Hematopoietic multipotent progenitor cell treated with erythropoietin and hydrocortisone succinate and interleukin-3 and kit ligand, for 17 days (in vitro differentiated cells): ENCODE measurements at places on chromosomes 12 and 14.

DNA sequence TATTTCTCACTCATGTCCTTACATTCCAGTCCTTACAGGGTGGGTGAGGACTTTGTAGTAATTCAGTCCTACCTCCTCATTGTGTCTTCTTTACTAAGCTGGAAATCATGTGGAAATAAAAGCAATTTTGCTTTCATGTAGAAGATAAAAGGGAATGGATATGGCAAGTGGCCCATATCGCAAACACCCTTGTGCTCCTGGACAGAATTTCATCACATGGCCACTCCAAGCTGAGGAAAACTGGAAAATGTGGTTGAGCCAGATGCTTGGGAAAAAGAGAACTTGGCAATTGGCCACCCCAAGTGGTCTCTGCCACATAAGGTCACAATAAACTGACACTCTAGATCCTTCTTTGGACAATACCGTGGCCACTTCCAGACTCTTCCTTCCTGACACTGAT lies 64.2 kb upstream of the IFNG-AS1 start:
- no peak for DNase-seq

DNA sequence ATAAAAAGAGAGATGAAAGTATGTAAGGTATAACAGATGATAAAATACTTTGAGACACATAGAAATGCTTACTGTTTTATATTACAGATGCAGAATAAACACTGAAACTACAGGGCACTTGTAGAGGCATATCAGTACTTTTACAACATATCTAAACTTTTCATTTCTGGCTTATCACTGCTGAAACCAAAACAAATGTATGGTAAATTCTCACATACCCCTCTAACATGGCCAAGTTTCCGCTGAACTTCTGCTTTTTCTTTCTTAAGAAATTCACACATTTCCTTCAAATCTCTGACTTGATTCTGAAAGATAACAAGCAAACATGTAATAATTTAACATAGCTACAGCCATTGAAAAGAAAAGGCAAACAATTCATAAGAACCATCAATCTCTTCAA lies 33.3 kb upstream of the C12orf50 start:
- DNase-seq: no peak

DNA sequence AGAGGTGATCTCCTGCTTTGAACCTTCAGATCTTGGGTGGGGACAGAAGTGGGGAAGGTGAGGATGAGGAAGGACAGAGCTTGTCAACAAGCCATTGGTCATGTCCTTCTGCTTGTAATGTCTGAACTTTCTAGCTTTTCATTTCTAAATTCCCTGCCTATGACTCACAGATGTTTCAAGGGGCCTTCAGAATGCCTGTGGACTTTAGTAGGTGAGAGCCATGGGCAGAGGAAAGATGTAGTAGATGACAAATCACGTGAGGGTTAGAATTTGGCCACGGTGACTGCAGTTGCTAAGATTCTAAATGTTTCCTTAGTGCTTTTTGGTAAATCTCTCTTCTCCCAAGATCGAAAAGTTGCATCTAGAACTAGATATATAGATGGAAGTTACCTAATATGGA lies 18.7 kb upstream of the CREBL2 start:
- DNase-seq: no peak

DNA sequence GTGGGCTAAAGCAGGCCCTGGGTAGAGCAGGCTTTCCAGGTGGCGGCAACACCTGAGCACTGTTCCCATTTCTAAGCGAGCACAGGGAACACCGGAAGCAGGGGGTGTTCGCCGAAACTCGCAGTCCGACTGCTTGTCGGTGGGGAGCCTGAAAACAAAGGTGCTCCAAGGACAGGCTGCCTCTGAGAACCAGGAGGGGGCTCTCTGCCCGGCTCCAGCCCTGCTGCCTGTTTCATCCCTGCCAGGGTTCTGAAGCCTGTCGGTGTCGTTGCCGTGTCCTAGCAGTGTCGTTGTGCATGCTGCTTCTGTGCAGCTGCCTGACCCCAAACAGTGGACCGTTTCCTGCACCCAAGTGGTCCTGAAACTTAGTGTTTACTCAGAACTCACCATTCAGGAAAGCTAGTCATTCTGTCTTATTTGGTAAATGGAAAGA lies 21.8 kb downstream of the CCNK start:
- no peak for DNase-seq

- no peak for DNase-seq
These were observed 1.2 kb downstream of the NUDT4 start for GRCh38 chr12:93378998-93379325.

DNA sequence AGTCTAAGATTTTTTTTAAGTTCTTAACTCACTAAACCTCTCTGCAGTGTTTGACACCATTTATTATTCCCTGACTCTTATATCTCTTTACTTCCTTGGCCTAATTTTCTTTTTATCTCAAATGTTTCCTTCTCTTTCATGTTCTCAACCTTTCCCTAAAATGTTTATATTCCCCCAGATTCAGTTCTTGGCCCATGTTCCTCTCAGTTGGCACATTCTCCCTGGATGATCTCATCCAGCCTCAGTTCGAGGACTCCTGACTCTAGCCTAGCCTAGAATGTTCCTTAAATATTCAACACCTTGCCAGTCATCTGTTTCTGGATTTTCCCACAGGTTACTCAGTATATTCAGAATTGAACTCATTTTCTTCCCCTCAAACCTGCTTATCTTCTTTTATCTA lies 81.3 kb downstream of the SCN8A start:
- no peak for DNase-seq

GRCh38 chr12:128969480-128970055 lies 116.3 kb downstream of the GLT1D1 start:
- DNase-seq: no peak

DNA sequence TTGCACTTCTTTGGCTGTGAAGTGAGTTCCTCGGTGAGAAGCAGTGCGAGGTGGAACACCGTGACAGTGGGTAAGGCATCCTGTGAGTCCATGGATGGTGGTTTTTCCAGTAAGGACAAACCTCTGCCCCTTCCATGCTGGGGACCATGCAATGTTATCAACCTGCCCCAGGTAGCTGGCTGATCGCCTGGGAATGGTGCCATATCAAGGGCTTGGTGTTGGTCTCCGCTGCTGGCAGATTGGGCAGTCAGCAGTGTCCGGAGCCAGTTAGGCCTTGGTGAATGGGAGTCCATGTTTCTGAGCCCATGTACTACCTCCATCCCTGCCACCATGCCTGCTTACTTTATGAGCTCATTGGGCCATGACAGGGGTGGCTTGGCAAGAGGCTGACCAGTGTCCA lies 114.7 kb upstream of the C14orf180 start:
- no peak for DNase-seq

- DNase-seq: no peak
These were observed 84.0 kb downstream of the SAMD4A start for GRCh38 chr14:54650959-54651351.

GRCh38 chr14:101709962-101710931 lies 51.3 kb upstream of the PPP2R5C start:
- no peak for DNase-seq

- DNase-seq: no peak
These were observed 349.2 kb upstream of the LMO3 start for GRCh38 chr12:16955083-16955657.

DNA sequence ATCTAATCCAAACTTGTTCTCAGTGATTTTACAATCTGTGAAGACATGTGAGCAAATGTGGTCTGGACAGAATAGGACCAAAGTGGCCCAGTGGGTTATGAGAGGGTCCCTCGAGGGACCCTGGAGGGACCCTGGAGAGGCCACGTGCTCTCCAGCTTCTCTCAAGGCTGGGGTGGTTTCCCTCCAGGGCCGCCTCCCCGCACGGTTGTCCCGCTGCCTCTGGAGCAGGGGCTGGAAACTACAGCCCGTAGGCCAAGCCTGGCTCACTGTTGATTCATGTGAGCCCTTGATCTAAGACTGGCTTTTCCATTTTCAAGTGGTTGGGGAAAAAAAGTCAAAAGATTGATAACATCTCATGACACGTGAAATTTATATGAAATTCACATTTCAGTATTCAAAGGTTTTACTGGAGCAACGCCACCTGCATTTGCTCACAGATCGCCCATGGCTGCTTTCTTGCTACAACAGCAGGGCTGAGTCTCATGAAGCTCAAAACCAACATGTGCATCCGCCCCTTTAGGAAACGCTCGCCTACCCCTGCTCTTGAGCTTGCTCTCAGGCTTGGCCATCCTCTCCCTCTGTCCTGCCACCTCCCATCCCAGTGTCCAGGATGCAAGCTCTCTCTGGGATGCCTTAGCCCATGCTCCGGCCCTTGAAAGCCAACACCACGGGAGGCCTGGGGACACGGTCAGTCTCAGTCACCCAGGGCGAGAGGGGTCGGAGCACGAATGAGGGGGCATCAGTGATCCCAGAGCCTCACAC lies 12.1 kb upstream of the LRTM2 start:
- DNase-seq: no peak

DNA sequence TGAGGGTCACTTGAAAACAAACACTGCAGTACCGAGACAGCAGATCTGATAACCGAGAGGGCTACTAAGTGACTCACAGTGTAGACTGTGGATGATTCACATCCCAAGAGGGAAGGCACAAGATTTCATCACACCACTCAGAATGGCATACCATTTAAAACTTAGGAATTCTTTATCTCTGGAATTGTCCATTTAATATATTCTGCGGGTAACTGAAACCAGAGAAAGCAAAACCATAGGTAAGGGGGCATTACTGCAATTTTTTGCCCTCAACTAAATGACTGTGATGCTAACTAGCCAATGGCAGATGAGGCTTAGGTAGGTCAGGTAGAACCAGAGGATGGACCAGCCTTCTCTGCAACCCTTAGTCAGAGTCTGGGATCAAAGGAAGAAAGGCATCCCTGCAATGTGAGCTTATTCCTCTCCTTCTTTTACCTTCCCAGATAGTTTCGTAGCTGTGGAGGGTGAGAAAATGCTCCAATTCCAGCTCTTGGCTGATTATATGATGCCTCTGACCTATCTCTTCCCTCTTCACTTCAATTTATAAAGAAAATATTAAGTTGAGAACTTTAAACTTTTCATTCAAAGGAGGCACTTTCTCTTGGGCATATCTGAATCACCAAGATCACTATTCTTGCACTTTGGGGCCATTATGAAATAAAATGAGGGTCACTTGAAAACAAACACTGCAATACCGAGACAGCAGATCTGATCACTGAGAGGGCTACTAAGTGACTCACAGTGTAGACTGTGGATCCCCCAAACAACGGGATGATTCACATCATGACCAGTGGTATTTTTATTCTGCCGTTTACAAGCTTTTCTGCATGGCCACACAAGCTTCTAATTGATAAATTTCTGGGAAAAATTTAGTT lies 6.8 kb downstream of the ART4 start:
- peak; percentile 73 for DNase-seq

- no peak for DNase-seq
These were observed 16.1 kb upstream of the GRIP1 start for GRCh38 chr12:66694666-66695613.

- DNase-seq: no peak
These were observed 70.9 kb downstream of the VWF start for GRCh38 chr12:6053541-6053940.

GRCh38 chr14:54814076-54814475 lies 88.5 kb downstream of the GCH1 start:
- no peak for DNase-seq

GRCh38 chr12:10363658-10363913 lies 26.3 kb downstream of the KLRK1 start:
- DNase-seq: no peak

GRCh38 chr12:113239811-113240331 lies 18.6 kb downstream of the TPCN1 start:
- DNase-seq: no peak

DNA sequence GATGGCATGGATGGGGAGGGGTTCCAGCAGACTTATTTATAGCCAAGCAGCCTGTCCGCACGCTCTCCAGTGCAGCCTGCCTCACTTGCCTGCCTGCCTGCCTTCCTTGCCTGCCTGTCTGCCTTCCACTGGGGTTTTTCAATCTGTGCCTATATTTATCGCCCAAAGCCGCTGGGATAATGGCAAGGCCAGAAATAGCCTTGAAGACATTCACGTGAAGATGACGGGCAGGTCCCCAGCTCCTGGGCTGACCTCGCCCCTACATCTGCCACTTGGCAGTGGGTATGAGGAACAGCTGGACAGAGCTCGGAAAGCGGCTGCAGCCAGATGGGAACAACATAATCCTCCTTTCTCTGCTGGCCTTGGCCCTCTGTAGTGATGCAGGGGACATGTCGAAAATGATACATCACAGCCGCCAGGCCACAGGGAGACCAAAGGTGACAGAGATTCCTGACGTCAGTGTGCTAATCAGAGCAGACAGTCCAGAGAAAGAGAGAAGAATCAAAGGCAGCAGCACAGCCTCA lies 53.3 kb downstream of the PITPNM2 start:
- no peak for DNase-seq

GRCh38 chr12:26112703-26113147 lies 12.1 kb downstream of the BHLHE41 start:
- DNase-seq: no peak

- DNase-seq: no peak
These were observed 5.7 kb upstream of the AKAP5 start for GRCh38 chr14:64459405-64460136.

GRCh38 chr14:41225433-41225832 lies 381.2 kb upstream of the LRFN5 start:
- DNase-seq: no peak

- DNase-seq: no peak
These were observed 315.9 kb downstream of the BMP4 start for GRCh38 chr14:53640695-53641094.

GRCh38 chr12:121823101-121823726 lies 19.4 kb downstream of the SETD1B start:
- DNase-seq: no peak

GRCh38 chr14:100539003-100539660 lies 48.1 kb downstream of the BEGAIN start:
- no peak for DNase-seq

DNA sequence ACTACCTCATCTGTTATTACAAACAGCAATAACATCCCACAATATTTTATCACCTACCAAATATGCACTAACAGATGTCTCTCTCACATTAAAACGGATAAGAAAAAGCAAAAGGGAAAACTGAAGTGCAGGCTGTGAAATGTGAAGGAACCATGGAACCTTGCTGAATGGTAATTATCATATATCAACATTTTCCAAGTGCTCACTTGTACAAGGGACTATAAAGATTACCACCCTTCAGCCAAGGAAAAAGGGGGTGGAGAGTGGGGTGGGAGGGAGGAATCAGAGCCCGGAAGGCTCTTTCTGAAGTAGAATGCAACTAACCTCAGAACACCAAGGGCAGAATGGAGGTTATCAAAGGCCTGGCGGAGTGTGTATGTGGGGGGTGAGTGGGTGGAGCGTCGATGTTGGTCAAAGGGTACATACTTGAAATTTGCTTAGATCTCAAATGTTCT lies 1.2 kb downstream of the SNX6 start:
- no peak for DNase-seq

DNA sequence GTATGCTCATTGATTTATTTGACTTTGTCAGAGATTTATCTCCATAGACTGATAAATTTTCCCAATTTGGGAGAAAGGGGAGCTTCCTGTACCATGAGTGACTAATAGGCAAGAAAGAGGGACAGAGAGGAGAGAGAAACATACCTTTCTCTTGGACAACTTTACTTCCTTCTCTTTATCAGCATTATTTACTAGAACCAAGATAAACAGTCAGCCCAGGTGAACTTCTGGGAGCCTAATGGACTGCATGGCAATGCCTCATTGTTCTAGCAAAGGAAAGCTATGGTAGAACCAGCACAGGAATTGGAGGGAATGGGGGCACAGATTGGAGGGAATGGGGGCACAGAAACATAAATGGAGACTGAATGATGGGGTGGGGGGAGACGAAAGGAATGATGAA lies 63.4 kb upstream of the STXBP6 start:
- DNase-seq: no peak
